ENCODE measurements at places on chromosomes 4 and X.

DNA sequence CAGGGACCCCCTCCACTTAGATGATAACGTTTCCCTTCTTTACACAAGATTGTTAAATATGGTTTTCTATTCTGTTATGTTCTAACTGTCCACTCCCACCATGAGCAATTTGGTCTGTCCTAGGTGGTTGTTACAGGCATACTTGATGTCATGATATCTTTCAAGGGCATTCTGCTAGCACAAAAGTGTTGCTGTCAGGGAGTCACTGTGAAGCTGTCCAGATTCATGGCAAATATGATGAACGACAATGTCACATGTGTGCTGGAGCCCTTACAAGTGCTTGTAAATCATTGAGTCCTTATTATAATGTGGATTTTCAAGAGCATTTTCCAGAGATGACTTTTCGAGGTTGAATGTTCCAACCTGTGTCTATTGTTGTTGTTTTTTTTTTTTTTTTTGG lies 1250.7 kb upstream of the PRKX start:
- no peak for DNase-seq

- DNase-seq = peak; percentile 42
Measured at GRCh38 chr4:88522702-88523324, 763 bp downstream of the PYURF start.

- no peak for DNase-seq
Measured at GRCh38 chrX:110374559-110374958, 15.9 kb downstream of the RTL9 start.

GRCh38 chrX:45527834-45528233 lies 327.2 kb upstream of the DIPK2B start:
- DNase-seq = no peak

DNA sequence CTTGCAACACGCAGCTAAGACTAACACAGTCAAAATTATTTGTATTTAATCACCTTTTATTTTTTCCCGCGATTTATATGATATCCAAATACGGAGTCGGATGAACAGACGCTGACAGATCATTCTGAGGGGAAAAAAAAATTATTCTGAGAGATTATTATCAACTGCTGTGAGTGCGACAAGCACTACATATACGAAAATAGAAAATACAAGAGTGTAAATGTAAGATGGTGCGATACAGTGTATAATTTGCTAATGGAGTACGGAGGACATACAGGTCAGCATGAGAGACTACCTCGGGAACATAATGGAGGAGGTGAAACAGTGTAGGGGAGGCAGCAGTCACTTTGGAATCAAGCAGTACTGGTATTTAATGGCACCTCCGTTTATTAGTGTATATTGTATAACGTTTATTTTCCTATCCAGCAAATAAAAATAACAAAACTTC lies 2.8 kb upstream of the LIN54 start:
- no peak for DNase-seq

- no peak for DNase-seq
Measured at GRCh38 chr4:24137671-24138601, 248.1 kb upstream of the PPARGC1A start.

DNA sequence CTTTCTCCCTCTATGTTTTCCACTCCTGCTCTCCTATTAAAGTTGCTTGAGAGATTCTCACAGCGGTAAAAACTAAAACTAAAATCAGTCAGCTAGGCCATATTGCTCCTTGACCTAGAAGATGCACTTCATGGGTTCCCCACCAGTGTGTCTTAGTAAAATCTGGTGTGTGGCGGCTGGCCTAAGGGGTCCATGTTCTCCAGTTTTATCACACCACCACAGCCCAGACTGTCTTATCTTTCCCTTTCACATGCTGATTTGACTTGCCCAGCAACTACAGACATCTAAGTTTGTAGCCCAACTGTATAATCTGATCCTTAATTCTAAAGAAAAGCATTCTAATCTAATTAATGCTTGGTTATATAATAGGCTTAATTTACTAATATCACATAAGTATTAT lies 68.0 kb downstream of the ATP8A1 start:
- DNase-seq = no peak

DNA sequence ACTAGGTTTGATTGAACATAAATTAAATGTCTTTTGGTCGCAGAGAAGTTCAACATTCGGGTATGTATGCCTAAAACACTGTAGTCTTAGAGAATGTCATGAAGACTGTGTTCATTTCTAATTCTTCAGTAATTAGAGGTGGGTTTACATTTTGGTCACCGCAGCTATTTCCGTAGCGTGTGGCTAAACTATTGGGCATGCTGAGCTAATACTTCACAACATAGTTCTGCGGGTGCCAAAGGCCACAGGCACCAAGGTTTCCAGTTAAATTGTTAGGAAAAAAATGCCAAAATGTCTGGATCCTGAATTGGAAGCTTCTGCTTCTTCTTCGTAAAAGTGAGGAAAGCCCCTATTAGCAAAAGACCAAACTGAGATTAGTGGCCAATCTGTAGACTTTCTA lies 25.1 kb downstream of the SMIM31 start:
- no peak for DNase-seq

Data from suppressor macrophage treated with lipopolysaccharide for 1 hour (primary cell).